Bronchial smooth muscle cell (primary cell): ENCODE measurements at places on chromosomes 4 and X. TPM values are rescaled to one million over a fixed set of nuclear protein-coding genes. Genes with fewer than 3 reads are reported as not detected.

Gene TMEM144
- total RNA-seq: 5.5 and 6.3 TPM in 2 replicates

Gene GLRA3
- not detected in 2 replicates for total RNA-seq

Gene RASL11B
- total RNA-seq: 0.09 and 0.16 TPM in 2 replicates

Gene EREG
- under 0.01 and 0.32 TPM in 2 replicates for total RNA-seq

Gene TKTL2
- total RNA-seq: not detected in 2 replicates

Gene GPR82
- total RNA-seq: not detected in 2 replicates

Gene ASB12
- 0.16 and 0.17 TPM in 2 replicates for total RNA-seq

Gene ZCCHC18
- 0.69 and 1.7 TPM in 2 replicates for total RNA-seq

Gene IL2RG
- not detected in 2 replicates for total RNA-seq

Gene GRIPAP1
- 24.9 and 26.0 TPM in 2 replicates for total RNA-seq

Gene SYP
- 0.16 and 0.43 TPM in 2 replicates for total RNA-seq

Gene PAGE1
- not detected in 2 replicates for total RNA-seq

Gene SMIM43
- 5.1 and 14.8 TPM in 2 replicates for total RNA-seq

Gene PABPC1L2A
- total RNA-seq: not detected in 2 replicates

Gene TMPRSS11F
- not detected in 2 replicates for total RNA-seq

Gene RS1
- not detected in 2 replicates for total RNA-seq

Gene FGFRL1
- total RNA-seq: 29.2 and 35.7 TPM in 2 replicates

Gene PPP2R2C
- 0.16 and 0.34 TPM in 2 replicates for total RNA-seq

Gene SHOX
- not detected in 2 replicates for total RNA-seq

Gene CLDN22
- not detected in 2 replicates for total RNA-seq

Gene GRK4
- 6.4 and 6.8 TPM in 2 replicates for total RNA-seq

Gene ZNF157
- 0.32 and 0.43 TPM in 2 replicates for total RNA-seq

Gene TCEAL6
- total RNA-seq: not detected in 2 replicates

Gene MRFAP1
- 129 and 167 TPM in 2 replicates for total RNA-seq

Gene MAGEA10
- not detected in 2 replicates for total RNA-seq
